ENCODE measurements at places on chromosomes 3 and 15. TPM values are rescaled to one million over a fixed set of nuclear protein-coding genes. Genes with fewer than 3 reads are reported as not detected.

DNA sequence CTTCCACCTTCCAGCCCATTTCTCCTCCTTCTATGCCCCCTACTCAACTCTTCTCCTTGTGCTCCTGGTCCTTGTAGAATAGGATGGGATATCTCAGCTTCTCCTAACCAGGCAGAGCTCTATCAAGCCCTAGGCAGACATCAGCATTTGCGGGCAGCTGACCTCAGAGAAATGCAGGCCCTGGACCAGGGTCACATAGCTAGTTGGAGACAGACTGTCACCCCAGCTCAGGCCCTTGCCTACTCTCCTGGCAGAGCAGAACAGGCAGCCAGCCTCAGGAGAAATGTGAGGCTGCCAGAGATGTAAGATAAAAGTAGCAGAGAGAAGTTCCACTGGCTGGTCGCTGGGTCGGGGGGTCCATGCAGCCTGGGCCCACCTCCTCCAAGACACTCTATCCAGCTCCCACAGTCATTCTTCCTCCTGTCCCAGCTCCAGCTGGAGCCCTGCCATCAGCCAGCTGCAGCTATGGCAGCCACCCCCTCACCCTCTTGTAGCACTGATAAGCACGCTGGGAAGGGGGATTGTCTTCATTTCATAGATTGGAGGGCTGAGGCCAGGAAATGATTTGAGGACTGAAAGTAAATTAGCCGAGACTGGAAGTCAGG lies 4.0 kb downstream of the CYP8B1 start:
- no peak overlapping the region for H3K4me3 ChIP-seq
- no peaks in the 10 kb centered on the region for H3K4me1 ChIP-seq
- H3K27me3 ChIP-seq = no peaks in the 10 kb centered on the region
- H3K27ac ChIP-seq = no peak overlapping the region
- no peaks in the 10 kb centered on the region for H3K36me3 ChIP-seq
- DNase-seq = no peak

GRCh38 chr3:150738688-150739087 lies 24.3 kb downstream of the SIAH2 start:
- peaks cover 17% of the 10 kb centered on the region for H3K4me1 ChIP-seq
- no peaks in the 10 kb centered on the region for H3K27me3 ChIP-seq
- DNase-seq = no peak

DNA sequence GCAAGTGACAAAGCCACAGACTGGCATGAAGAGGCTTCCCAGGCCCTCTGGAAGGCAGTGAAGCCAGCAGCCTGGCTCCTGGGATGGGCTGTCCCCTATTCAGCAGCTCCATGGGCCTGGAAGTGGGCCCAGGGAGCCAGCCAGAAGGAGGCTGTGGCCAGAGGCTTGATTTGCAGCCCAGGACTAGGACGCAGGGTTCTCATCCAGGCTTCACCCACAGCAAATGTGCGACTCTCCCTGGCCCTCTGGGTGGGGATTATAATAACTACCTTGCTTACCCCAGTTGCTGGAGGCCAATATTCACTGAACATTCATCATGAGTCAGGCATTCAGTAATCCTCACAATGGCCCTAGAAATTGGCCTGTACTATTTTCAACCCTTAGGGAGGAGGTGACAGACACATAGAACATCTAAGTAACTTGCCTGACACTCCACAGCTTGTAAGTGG lies 24.6 kb upstream of the SRP14 start:
- H3K36me3 ChIP-seq = no peaks in the 10 kb centered on the region
- no peak overlapping the region for H3K4me3 ChIP-seq
- H3K27me3 ChIP-seq = no peaks in the 10 kb centered on the region
- no peak overlapping the region for H3K27ac ChIP-seq

DNA sequence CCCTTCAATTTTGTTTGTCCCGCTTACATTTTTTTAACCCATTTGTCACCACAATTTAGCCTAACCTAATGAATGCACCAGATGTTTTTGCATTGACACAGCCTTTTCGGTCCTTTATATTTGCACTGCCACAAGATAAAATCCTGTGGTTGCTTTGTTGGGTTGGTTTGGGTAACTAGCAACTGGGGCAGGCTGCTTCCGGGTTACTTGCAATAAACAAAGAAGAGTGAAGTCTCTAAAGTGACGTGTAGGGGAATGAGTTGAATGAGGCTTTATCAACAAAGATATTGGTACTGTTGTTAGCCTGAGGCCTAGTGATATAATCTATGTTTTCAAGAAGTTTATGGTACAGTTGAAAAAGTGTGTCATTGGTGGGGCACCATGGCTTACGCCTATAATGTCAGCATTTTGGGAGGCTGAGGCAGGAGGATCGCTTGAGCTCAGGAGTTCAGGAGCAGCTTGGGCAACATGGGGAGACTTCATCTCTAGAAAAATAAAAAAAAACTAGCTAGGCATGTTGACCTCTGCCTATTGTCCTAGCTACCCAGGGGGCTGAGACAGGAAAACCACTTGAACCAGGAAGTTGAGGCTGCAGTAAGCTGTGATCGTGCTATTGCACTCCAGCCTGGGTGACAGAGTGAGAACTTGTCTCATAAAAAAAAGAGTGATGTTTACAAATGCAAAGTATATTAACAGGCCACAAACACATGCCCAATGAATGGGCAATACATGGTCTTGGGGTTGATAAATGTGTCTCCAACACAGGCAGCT lies 121.8 kb downstream of the OXSM start:
- peak; percentile 35 for DNase-seq
- H3K27ac ChIP-seq = no peak overlapping the region
- H3K4me3 ChIP-seq = no peak overlapping the region

- no peaks in the 10 kb centered on the region for H3K4me1 ChIP-seq
- no peak overlapping the region for H3K27ac ChIP-seq
- no peaks in the 10 kb centered on the region for H3K27me3 ChIP-seq
Measured at GRCh38 chr15:67685008-67685599, 140.2 kb upstream of the SKOR1 start.

DNA sequence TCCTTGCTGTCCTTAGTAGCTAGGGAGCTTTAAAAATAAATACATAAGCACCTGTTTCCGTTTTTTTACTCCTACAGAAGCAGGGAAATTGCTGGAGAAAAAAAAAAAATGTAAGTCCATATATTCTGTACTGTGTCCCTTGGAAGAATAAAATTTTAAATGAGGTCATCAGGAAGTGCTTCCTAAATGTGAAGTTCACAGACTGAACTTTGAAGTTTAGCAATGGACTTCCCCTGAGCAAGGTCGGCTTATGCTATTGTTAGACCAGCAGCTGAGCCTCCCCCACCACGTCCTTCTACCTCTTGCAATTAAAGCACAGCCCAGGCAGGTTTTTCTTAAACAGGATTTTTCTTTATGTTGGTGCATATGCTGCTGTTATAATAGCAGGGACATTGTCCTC lies 26.3 kb downstream of the LIPC start:
- H3K27ac ChIP-seq = no peak overlapping the region
- DNase-seq = no peak
- no peak overlapping the region for H3K4me3 ChIP-seq
- no peaks in the 10 kb centered on the region for H3K27me3 ChIP-seq

DNA sequence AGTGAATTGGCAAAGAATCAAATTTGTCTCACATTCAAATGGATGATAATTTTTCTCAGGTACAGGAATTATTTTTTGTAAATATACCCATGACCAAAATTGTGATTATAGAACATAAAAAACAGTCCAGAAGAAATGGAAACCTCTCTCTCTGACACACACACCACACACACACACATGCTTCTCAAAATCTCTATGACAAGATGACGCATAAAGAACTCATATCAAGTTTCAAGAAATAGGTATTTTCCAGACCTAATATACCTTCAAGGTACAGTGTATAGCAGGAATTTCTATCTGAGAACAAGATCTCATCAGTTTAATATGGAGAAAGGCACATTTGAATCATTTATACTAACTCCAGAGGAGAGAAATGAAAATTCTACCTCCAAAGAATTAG lies 1069.1 kb upstream of the ALCAM start:
- no peak overlapping the region for H3K27ac ChIP-seq
- no peak overlapping the region for H3K4me3 ChIP-seq
- no peaks in the 10 kb centered on the region for H3K36me3 ChIP-seq

GRCh38 chr3:159260049-159260662 lies 458.3 kb downstream of the MFSD1 start:
- H3K27me3 ChIP-seq = no peaks in the 10 kb centered on the region
- peak; percentile 57 for DNase-seq
- H3K36me3 ChIP-seq = no peaks in the 10 kb centered on the region
- no peak overlapping the region for H3K27ac ChIP-seq
- H3K4me1 ChIP-seq = no peaks in the 10 kb centered on the region

Gene C2CD4A
- total RNA-seq = 0.19 TPM

- no peak overlapping the region for H3K27ac ChIP-seq
- H3K27me3 ChIP-seq = no peaks in the 10 kb centered on the region
- no peaks in the 10 kb centered on the region for H3K36me3 ChIP-seq
- peak; percentile 15 for DNase-seq
Measured at GRCh38 chr3:197003461-197004385, 25.9 kb downstream of the MELTF start.

DNA sequence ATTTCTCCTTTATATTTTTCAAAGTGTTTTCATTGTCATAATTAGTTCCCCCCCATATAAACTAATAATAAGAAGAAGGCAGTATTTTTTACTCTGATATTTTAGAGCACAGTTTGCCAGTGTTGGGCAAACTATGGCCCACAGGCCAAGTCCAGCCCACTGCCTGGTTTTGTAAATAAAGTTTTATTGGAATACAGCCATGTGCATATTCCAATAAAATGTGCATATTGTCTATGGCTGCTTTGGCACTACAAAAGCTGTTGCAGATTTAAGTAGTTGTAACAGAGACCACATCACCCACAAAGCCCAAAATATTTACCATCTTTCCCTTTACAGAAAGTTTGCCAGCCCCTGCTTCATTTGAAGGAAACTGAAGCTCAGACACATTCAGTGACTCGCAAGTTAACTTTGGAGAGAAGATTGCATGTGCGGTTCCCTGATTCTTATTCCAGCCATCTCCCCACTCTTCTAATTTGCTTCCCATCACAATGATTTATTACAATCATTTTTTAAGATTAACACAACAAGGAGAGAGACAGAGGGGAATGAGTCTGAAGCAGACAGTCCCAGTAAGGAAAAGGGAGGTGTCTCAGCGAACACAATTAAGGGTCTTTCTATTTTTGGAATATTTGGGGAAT lies 48.9 kb downstream of the RFTN1 start:
- no peak overlapping the region for H3K4me3 ChIP-seq
- no peaks in the 10 kb centered on the region for H3K27me3 ChIP-seq
- H3K36me3 ChIP-seq = no peaks in the 10 kb centered on the region
- H3K4me1 ChIP-seq = peaks cover 29% of the 10 kb centered on the region

GRCh38 chr3:117398141-117398899 lies 688.7 kb downstream of the TUSC7 start:
- no peaks in the 10 kb centered on the region for H3K4me1 ChIP-seq
- H3K36me3 ChIP-seq = no peaks in the 10 kb centered on the region
- no peak overlapping the region for H3K4me3 ChIP-seq

GRCh38 chr15:88802250-88802990 lies 816 bp upstream of the ACAN start:
- DNase-seq = no peak
- H3K36me3 ChIP-seq = no peaks in the 10 kb centered on the region
- H3K4me1 ChIP-seq = peaks cover 5% of the 10 kb centered on the region
- no peak overlapping the region for H3K27ac ChIP-seq

Gene DAZL
- total RNA-seq = not detected

Gene TIMP4
- total RNA-seq = not detected

DNA sequence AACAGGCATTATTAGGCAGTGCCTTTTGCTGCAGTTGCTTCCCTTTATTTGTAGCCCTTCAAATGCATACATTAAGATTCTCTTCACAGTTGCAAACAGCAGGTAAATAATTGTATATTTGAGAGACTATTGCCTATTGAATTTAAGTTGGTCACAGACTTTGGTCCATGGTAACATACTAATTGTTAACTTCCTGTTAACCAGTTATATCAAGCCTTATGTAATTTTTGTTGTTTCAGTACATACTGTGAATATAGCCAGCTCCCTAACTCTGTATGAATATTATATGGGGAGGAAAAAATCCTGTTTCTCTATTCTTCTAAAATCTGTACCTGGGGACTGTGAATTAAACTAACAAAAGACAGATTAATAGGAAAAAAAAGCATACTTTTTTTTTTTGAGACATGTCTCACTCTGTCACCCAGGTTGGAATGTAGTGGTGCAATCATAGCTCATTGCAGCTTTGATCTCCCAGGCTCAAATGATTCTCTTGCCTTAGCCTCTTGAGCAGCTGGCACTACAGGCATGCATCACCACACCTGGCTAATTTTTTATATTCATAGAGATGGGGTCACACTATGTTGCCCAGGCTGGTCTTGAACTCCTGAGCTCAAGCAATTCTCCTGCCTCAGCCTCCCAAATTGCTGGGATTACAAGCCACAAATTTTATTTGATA lies 53.2 kb downstream of the CHL1 start:
- no peaks in the 10 kb centered on the region for H3K36me3 ChIP-seq
- H3K4me1 ChIP-seq = no peaks in the 10 kb centered on the region
- no peak overlapping the region for H3K27ac ChIP-seq
- no peak overlapping the region for H3K4me3 ChIP-seq

Gene MKRN2OS
- total RNA-seq = not detected

Gene SPINT1
- total RNA-seq = 1.0 TPM

DNA sequence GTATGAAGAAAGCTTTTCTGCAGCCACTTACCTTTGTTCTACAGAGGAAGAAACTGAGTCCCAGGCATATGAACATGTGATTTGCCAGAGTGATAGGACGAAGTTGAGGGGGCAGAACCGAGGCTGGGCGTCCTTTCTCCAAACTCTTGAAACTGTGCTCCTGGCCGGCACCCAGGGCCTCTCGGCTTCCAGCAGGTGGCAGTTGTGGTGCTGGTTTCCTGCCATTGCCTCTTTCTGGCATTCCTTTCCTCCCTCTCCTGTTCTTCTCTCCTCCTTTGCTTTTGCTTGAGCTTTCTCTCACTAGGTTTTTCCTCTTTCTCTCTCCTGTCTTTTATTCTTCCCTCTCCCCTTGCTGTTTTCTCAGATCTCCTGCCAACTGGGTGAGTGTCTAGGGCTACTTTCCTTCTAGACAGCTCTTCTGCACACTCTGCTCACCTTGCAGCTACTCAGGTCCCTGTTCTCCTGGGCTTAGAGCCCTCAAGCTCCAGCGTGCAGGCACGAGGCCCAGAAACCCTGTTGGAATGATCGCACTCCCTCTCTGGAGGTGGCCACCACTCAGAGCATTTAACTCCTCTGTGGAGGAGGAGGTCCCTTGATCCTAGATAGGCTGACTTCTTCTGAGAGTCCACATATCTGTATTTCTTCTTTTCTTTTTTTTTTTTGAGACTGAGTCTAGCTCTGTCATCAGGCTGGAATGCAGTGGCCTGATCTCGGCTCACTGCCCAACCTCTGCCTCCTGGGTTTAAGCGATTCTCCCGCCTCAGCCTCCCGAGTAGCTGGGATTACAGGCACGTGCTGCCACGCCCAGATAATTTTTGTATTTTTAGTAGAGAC lies 26.2 kb downstream of the TRAK1 start:
- H3K4me1 ChIP-seq = no peaks in the 10 kb centered on the region
- no peak for DNase-seq
- no peak overlapping the region for H3K27ac ChIP-seq
- no peaks in the 10 kb centered on the region for H3K27me3 ChIP-seq
- H3K4me3 ChIP-seq = no peak overlapping the region

Measured in CD4-positive, alpha-beta T cell (primary cell).